ENCODE measurements at places on chromosomes 2 and 18. TPM values are rescaled to one million over a fixed set of nuclear protein-coding genes. Genes with fewer than 3 reads are reported as not detected.

UPP2 gene
- total RNA-seq, result not detected

DNA sequence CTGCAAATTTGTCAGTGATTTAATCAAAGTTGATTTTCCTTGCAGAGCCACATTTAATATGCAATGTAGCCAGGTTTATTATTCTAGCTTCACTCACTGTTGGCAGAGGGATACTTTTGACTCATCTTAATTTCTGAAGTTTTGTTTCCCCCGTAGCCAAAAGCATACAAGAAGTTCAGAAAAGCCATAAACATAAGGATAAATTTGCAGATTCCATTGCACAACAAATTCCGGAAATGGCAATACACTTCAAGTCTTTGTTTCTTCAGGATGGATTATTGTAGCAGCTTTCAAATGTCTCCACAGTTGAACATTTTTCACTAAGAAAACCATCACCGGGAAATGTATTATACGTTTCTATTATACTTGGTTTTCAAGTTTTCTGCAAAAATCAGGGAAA, 88.0 kb upstream of the ZCCHC2 start:
- peaks cover 35% of the 10 kb centered on the region for H3K4me1 ChIP-seq
- no peaks in the 10 kb centered on the region for H3K27me3 ChIP-seq
- H3K4me3 ChIP-seq, result no peak overlapping the region
- H3K36me3 ChIP-seq, result no peaks in the 10 kb centered on the region

LIMS3 gene
- not detected for total RNA-seq

DNA sequence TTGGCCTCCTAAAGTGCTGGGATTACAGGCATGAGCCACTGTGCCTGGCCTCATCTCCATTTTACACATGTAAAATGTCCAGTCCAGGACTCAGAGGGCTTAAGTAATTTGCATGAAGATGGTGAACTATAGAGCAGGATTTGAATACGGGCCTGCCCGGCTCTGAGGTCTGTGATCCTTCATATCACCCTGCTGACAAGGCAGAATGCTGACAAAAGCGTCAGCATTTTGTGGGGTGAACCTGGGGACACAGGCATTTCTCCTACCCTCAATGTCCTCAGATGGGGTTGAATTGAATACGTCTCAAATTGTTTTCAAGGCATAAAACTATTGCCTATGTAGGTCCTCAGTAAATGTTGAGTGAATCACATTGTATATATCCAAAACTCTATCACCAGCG, 57.2 kb upstream of the GATA6 start:
- no peak for DNase-seq
- peaks cover 26% of the 10 kb centered on the region for H3K4me1 ChIP-seq
- no peaks in the 10 kb centered on the region for H3K27me3 ChIP-seq
- no peak overlapping the region for H3K4me3 ChIP-seq

CDK15 gene
- total RNA-seq, result not detected

- H3K27ac ChIP-seq, result no peak overlapping the region
- H3K27me3 ChIP-seq, result no peaks in the 10 kb centered on the region
- H3K36me3 ChIP-seq, result no peaks in the 10 kb centered on the region
- no peak overlapping the region for H3K4me3 ChIP-seq
- no peak for DNase-seq
- H3K4me1 ChIP-seq, result no peaks in the 10 kb centered on the region
Observed at GRCh38 chr18:27797484-27797883, 379.4 kb downstream of the CDH2 start.

SOCS6 gene
- 47.8 TPM for total RNA-seq

DAW1 gene
- not detected for total RNA-seq

- H3K27me3 ChIP-seq, result no peaks in the 10 kb centered on the region
- H3K36me3 ChIP-seq, result no peaks in the 10 kb centered on the region
Observed at GRCh38 chr2:29991086-29991485, 69.7 kb upstream of the ALK start.

DNA sequence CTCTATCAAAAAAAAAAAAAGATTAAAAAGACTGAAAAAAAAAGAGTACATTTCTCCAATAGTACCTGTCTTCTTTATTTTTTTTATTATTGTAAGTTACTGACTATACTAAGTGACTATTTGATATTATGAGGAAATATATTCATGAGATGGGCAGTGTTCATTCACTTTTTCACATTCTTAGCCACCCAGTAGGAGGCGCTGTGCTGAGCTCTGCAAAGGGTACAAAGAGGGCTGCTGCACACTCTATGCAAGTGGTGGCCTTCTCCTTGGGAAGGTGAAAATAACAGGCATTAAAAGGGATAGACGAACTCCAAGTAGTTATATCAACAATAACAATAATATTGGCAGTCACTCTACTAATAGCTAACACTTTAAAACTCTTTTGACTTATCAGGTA, 1034.9 kb upstream of the FANCL start:
- no peaks in the 10 kb centered on the region for H3K27me3 ChIP-seq
- H3K4me1 ChIP-seq, result no peaks in the 10 kb centered on the region
- no peak overlapping the region for H3K4me3 ChIP-seq
- H3K27ac ChIP-seq, result no peak overlapping the region

- H3K27ac ChIP-seq, result no peak overlapping the region
- DNase-seq, result no peak
- H3K27me3 ChIP-seq, result no peaks in the 10 kb centered on the region
- H3K36me3 ChIP-seq, result no peaks in the 10 kb centered on the region
- H3K4me3 ChIP-seq, result no peak overlapping the region
- H3K4me1 ChIP-seq, result no peaks in the 10 kb centered on the region
Observed at GRCh38 chr2:208466151-208466919, 59.7 kb downstream of the PTH2R start.

DNA sequence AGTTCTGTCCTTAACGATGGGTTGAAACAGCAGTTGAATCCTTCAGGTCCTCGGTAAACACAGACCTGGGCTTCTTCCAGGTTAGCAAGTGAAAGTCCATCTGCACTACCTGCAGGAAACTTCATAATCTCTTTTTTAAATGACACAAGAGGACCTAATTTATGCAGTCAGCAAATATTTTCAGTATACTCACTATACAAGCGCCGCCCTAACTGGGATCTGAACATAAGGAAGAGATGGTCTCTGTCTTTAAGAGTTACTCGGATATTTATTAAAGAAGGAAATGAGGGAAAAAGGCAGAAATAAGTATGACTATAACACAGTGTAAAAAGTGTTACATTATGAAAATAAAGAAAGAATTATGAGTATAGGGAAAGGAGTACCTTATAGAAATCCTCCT, 103.3 kb downstream of the NBAS start:
- no peaks in the 10 kb centered on the region for H3K27me3 ChIP-seq
- H3K36me3 ChIP-seq, result no peaks in the 10 kb centered on the region
- peaks cover 16% of the 10 kb centered on the region for H3K4me1 ChIP-seq
- DNase-seq, result no peak

SPATS2L gene
- 236 TPM for total RNA-seq

OTOS gene
- total RNA-seq, result not detected

DNA sequence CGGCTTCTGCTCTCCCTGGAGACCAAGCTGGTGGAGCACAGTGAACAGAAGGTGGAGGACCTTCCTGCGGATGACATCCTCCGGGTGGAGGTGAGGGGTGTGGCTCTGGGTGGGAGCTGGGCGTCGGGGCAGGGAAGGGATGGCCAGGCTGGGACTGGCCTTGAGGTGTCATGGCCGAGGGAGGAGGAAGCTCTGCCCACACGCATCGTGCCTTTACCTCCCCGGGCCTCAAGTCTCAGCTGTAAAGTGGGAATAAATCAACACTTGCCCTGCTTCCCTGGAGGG, 98.2 kb downstream of the DYSF start:
- H3K4me3 ChIP-seq, result no peak overlapping the region
- H3K36me3 ChIP-seq, result no peaks in the 10 kb centered on the region
- no peak for DNase-seq
- H3K27me3 ChIP-seq, result peaks cover 3% of the 10 kb centered on the region

DNA sequence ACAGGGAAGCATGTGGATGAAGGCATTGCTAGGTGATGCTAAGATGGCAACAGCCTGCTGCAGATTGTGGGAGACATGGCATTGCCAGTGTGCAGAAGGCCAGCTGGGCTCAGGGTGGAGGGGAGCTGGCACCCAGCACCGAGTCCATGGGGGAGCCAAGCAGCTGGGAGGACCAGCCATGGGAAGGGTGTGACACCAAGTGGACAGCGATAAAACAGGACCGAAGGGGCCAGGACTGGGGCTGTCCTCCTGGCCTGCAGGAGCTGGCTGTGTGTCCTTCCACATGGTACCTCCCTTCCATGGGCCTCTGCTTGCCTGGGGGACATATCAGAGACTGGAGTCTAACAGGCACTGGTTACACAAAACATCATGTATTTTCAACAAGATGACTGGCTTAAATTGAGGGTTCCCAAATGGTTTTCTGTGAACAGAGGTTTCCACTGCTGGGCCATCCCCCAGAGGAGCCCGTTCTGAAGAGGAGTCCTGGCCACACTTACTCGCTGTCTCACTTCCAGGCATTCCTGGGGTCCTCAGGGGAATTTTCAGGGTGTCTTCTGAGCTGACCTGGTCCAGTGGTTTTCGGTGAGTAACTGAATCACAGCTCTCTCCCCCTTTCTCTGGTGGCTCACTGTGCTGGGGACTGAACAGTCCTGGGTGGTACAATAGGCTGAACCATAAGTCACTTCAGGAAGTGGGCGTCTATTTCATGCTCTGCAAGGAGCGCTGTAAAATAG, 60.4 kb upstream of the TNP1 start:
- no peak overlapping the region for H3K4me3 ChIP-seq
- DNase-seq, result no peak

- H3K4me1 ChIP-seq, result no peaks in the 10 kb centered on the region
- H3K36me3 ChIP-seq, result no peaks in the 10 kb centered on the region
- no peak overlapping the region for H3K4me3 ChIP-seq
Observed at GRCh38 chr2:235378246-235378645, 115.6 kb upstream of the AGAP1 start.

Measured in transverse colon (tissue), 4 donors.